ENCODE measurements at places on chromosomes 3 and 15.

DNA sequence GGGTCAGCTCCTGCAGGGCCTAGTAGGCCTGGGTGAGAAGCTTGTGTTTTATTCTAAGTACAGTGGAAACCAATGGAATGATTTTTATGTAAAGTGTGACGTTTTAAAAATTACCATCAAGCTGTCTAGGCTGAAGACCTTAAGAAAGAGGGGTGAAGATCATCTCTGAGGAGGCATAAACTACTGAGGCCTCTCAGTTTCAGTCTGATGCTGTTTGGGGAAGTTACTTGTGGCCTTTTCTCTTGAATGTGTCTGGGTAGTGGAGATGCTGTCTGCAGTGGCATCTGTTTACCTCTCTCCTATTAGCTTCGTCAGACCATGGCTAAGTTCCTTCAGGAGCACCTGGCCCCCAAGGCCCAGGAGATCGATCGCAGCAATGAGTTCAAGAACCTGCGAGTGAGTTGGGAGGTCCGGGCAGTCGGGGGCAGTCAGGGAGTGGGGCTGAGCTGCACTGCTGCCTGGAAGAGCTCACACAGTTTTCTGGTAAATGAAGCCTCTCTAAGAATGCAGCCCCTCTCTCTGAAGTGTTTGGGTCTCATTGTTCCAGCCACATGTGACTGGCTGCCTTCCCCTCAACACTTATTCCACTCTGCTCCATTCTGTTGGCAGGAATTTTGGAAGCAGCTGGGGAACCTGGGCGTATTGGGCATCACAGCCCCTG, 1.9 kb downstream of the IVD start:
- DNase-seq: no peak

- DNase-seq: no peak
Observed at GRCh38 chr3:81459733-81460132, 301.7 kb downstream of the GBE1 start.

DNA sequence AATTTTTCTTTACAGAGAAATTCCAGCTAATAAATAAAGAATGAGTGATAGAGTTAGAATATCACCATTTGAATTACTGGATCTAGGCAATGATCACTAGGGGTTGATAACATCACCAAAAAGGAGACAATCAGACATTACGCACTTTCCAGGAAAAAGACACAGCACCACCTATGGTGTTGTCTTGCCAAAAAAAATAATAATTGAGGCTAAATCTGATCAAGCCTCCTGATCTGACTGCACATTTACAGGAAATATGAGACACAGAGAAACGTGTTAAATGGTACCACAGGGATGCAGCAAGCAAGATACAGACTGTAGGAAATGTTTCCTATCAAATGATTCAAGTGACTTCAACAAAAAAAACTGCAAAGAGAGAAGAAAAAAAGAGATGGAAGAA, 92.8 kb downstream of the EOMES start:
- no peak for DNase-seq

DNA sequence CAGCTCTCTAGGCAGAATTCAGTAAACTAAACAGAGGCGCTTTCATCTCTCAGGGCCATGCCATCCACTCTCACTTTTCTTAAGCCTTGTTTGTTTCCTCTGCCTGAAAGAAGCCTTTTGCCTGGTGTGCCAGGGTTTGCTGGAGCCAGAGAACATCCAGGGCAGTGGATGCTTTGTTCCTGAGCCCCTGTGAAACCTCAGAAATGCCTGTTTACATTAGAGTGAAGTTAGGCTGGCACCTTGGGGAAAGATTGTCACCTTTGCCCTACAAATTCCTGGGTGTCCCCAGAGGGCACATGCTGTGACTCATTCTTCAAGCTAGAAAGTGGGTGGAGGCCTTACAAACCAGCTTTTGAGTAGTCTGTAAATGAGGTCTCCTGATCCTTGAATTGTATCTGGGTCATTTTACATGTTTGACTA, 10.7 kb upstream of the TRAK1 start:
- no peak for DNase-seq

DNA sequence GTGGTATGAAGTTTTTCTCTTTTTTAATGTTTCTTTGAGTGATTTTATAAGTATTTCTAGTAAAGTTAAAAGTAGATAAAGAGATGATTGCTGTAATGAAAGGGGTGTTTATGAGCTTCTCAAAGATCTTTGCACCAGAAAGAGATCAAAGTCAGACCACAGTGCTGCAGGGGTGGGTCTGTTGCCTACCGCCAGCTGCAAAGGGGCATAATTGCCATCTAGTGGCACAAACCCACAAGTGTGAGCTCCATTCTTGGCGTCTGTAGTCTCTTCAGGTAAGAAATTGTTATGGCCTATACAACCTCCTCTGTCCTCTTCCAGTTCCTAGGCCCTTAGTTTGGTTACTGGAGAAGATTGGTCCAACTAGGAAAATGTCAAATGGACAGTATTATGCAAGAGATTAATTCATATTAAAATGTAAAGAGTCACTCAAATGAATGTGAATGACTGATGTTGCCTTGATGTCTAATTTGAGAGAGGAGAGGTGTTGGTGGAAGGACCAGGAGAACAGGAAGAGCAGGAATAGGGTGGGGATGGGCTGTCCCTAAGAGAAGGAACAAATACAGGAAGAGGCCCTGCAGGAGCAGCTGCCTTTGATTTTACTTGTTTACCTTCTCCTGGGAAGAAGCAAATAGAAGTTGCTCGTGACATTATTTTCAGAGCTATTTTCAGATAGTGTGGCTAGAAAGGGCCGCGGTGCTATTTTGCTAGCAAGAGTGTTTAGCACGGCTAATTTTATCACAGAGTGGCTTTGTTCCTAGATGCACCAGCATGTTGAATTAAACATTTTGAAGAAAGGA, 53.0 kb upstream of the GSK3B start:
- DNase-seq: peak; percentile 44

DNA sequence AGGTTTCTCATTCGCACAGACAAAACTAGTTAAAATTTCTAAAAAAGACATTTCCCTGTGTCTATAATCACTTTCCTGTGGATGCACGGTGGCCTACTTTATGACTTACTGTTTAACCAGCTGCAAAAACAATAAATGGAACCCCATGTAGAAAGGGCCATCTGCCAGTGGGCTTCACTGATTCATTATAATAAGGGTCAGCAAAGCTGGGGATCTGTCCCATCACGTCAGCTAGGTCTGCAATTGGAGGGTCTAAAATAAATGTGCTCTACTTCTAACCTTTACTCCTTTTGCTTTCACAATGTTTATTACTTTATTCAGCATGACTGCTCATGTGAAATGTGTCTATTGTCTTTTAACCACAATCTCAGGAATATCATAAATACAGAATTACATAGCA, 43.1 kb upstream of the NMD3 start:
- no peak for DNase-seq
